ENCODE measurements at places on chromosomes 3 and 15. TPM values are rescaled to one million over a fixed set of nuclear protein-coding genes. Genes with fewer than 3 reads are reported as not detected.

DNA sequence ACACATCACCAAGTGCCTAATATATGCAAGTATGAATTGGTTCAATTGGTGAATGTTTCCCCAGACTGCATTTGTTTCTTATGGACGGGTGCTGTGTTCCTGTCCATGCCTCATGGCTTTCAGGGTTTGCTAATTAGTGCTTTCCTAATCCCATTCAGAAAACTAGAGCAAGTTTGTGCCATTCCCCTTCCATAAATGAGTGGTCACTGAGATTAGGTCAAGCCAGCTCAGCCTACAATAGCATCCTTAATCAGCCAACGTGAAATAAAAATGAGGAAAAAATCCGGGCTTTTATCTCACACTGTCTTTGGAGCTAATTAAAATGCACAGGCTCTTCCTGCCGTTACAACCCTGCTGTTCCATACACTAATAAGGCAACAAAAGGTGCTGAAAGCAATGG lies 788.8 kb downstream of the ROBO1 start:
- no peaks in the 10 kb centered on the region for H3K36me3 ChIP-seq
- H3K4me3 ChIP-seq, result no peak overlapping the region
- no peaks in the 10 kb centered on the region for H3K27me3 ChIP-seq
- H3K27ac ChIP-seq, result no peak overlapping the region
- DNase-seq, result no peak
- no peaks in the 10 kb centered on the region for H3K4me1 ChIP-seq

- DNase-seq, result no peak
- no peaks in the 10 kb centered on the region for H3K4me1 ChIP-seq
- H3K27me3 ChIP-seq, result no peaks in the 10 kb centered on the region
- no peaks in the 10 kb centered on the region for H3K36me3 ChIP-seq
- no peak overlapping the region for H3K4me3 ChIP-seq
These were observed 53.0 kb downstream of the SUCLG2 start for GRCh38 chr3:67601385-67601784.

DNA sequence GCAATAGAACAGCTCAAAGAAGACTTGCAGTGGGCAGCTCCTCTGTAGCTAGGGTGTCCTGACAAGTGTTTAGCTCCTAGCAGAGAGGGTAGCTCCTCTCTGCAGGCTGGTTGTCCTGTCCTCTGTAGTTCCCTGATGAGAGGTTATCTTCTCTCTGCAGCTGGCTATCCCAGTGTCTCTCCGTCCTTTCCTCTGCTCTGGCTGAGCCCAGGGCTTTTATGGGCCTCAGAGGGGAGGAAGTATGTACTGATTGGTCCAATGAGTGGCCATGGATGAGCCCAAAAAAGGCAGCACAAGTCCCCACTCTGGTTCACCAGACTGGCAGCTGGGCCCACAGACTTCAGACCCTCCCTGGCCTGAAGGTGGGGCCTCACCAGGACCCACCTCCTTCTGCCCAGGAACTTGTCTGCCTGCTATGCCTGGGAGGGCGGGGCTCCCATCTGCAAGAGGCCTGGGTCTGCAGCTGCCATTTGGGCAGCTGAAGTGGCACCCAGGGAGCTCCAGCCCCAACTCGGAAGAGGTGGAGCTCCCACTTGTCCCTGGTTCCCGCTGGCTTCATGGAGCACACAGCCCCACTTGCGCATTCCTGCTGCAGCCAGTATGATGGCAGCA lies 27.2 kb upstream of the MEX3B start:
- DNase-seq, result no peak
- H3K27me3 ChIP-seq, result no peaks in the 10 kb centered on the region
- no peaks in the 10 kb centered on the region for H3K36me3 ChIP-seq
- H3K4me1 ChIP-seq, result no peaks in the 10 kb centered on the region

DNA sequence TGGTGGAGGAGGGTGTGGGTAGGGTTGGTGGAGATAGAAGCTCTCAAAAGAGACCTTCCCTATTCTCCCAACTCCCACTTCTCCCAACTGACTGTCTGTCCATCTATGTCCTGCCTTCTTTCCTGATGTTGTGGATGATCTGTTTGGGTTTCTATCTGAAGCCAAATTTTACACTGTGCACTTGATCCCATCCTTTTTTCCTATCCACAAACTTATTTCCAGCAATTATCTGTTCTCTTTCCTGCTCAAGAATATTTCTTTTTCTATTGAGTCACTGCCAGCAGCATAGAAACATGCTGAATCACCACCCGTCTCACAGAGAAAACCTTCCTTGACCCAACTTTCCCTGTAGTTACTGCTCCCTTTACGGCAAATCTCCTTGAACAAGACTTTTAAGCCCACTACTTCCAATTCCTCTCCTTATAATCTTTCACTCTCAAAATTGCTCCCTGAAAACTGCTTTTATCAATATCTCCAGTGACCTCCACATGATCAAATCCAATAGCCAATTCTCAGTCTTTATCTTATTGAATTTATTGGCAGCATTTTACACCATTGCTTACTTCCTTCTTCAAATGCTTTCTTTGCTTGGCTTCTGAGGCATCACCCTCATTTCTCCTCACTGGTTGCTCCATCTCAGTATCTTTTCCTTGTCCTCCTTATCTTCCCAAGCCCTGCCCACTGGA lies 141.2 kb upstream of the SLC7A14 start:
- no peak overlapping the region for H3K4me3 ChIP-seq
- H3K27me3 ChIP-seq, result no peaks in the 10 kb centered on the region
- H3K27ac ChIP-seq, result no peak overlapping the region
- H3K36me3 ChIP-seq, result no peaks in the 10 kb centered on the region
- DNase-seq, result no peak

GRCh38 chr15:45539680-45540079 lies 17.1 kb upstream of the SLC30A4 start:
- no peaks in the 10 kb centered on the region for H3K36me3 ChIP-seq
- no peaks in the 10 kb centered on the region for H3K4me1 ChIP-seq
- DNase-seq, result no peak

DNA sequence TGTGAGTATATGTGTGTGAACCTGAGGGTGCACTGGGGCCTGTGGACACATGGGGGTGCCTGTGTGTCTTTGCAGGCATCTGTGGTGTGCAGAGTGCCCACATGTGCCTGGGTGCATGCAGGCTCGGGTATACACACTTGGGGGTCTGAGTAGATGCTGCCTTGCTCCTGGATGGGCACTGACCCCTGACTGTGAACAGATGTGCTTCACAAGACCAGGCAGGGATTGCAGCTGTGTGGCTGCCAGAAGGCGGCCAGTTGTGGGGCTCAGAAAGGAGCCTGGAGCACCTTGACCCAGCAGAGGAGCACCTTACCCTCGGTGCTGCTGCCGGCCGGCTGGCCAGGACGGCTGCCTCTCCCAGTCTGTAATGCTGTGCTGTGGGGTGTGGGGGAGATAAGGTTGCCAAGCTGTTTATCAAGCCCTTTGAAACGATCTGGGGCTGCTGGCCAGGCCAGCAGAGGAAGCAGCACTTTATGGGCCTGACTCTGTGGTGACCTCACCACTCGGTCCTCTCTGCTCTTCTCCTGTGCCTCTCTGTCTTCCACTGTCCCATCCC lies 55.5 kb upstream of the MRPS22 start:
- H3K4me3 ChIP-seq, result no peak overlapping the region
- DNase-seq, result no peak
- peaks cover 15% of the 10 kb centered on the region for H3K4me1 ChIP-seq
- no peaks in the 10 kb centered on the region for H3K36me3 ChIP-seq

GRCh38 chr3:97831140-97831539 lies 9.3 kb downstream of the CRYBG3 start:
- no peaks in the 10 kb centered on the region for H3K27me3 ChIP-seq
- no peak for DNase-seq
- H3K36me3 ChIP-seq, result no peaks in the 10 kb centered on the region
- H3K27ac ChIP-seq, result no peak overlapping the region

The THRB gene
- total RNA-seq, result 33.2 TPM

- H3K4me3 ChIP-seq, result no peak overlapping the region
- no peaks in the 10 kb centered on the region for H3K27me3 ChIP-seq
- no peaks in the 10 kb centered on the region for H3K4me1 ChIP-seq
- no peak overlapping the region for H3K27ac ChIP-seq
- no peaks in the 10 kb centered on the region for H3K36me3 ChIP-seq
- peak; percentile 2 for DNase-seq
These were observed 194.5 kb upstream of the GAP43 start for GRCh38 chr3:115428841-115429240.

DNA sequence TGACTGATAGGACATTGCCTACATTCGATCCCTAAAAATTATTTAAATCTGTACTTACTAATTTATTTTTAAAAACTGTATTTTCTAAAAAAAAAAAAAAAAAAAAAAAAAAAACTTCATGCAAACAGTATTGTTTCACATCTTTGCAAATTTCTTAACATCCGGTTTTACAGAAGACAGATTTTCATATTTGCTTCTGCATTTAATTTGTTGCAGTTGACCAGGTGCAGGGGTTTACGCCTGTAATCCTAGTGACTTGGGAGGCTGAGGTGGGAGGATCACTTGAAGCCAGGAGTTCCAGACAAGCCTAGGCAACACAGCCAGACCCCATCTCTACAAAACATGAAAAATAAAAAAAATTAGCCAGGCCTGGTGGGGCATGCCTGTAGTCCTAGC lies 6.4 kb upstream of the NFKBIZ start:
- H3K4me1 ChIP-seq, result no peaks in the 10 kb centered on the region
- no peak overlapping the region for H3K27ac ChIP-seq
- DNase-seq, result no peak
- no peaks in the 10 kb centered on the region for H3K27me3 ChIP-seq
- no peak overlapping the region for H3K4me3 ChIP-seq
- no peaks in the 10 kb centered on the region for H3K36me3 ChIP-seq

GRCh38 chr3:52742418-52743041 lies 28.2 kb downstream of the NEK4 start:
- no peaks in the 10 kb centered on the region for H3K4me1 ChIP-seq
- peaks cover 62% of the 10 kb centered on the region for H3K36me3 ChIP-seq
- H3K27me3 ChIP-seq, result no peaks in the 10 kb centered on the region
- H3K4me3 ChIP-seq, result no peak overlapping the region

The GOLGA6L7 gene
- total RNA-seq, result not detected

DNA sequence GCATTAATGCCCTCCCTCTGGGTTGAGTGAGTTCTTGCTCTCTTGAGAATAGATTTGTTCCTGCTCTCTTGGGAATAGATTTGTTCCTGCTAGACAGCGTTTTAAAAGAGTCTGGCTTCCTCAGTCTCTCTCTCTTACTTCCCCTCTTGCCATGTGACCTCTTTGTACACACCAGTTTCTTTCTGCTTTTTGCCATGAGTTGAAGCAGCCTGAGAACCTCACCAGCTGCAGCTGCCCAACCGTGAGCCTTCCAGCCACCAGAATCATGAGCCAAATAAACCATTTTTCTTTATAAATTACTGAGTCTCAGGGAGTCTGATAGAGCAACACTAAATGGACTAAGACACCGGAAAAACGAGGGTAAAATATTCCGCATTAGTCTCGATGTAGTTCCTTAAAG lies 253.6 kb downstream of the CNTN6 start:
- H3K36me3 ChIP-seq, result no peaks in the 10 kb centered on the region
- no peak overlapping the region for H3K4me3 ChIP-seq
- H3K27me3 ChIP-seq, result no peaks in the 10 kb centered on the region
- H3K27ac ChIP-seq, result no peak overlapping the region
- DNase-seq, result no peak

DNA sequence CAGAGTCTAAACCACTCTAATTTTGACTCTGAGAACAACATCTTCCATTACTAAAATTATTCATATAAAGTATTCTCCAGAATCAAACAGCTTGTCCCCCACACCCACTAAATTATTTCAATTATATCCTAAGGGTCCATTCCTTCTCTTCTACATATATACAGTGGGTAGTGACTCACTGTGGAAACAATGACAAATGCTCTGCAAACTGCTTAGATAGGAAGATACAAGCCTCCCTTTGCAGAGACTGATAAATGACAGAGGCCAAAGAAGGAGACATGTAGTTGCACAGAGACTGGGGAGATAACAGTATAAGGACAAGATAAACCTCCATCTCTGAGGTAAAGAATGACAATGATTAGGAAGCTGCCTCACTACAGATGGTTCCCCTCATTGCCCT lies 1087.4 kb downstream of the AGBL1 start:
- H3K27me3 ChIP-seq, result no peaks in the 10 kb centered on the region
- no peak overlapping the region for H3K4me3 ChIP-seq
- H3K27ac ChIP-seq, result no peak overlapping the region
- no peaks in the 10 kb centered on the region for H3K36me3 ChIP-seq

DNA sequence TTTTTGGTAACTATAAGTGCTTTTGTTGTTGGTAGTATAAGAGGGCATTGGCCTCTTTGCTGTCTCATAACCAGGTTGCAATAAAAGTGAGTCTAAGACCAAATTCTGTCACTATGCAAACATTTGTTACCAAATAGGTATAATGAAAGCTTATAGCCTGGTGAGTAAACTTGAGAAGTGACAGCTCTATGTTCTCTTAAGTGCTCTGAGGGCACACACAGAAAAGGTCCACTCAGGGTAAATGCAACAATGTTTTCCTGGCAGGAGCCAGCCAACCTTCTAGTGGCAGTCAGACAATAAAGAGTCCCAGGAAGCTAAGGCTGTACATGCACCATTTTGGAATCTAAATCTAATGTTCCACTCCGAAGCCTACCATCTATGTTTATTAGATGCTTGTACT lies 262.1 kb upstream of the TGFBR2 start:
- H3K4me1 ChIP-seq, result no peaks in the 10 kb centered on the region
- no peak overlapping the region for H3K27ac ChIP-seq
- DNase-seq, result no peak
- no peak overlapping the region for H3K4me3 ChIP-seq

- no peak for DNase-seq
- no peak overlapping the region for H3K27ac ChIP-seq
- no peak overlapping the region for H3K4me3 ChIP-seq
- no peaks in the 10 kb centered on the region for H3K27me3 ChIP-seq
- H3K4me1 ChIP-seq, result peaks cover 39% of the 10 kb centered on the region
These were observed 12.8 kb downstream of the ARL6IP5 start for GRCh38 chr3:69097407-69098086.

- DNase-seq, result peak; percentile 89
- H3K4me1 ChIP-seq, result peaks cover 6% of the 10 kb centered on the region
- H3K27ac ChIP-seq, result no peak within 1 kb of the TSS
- no peaks in the 10 kb centered on the region for H3K36me3 ChIP-seq
- H3K27me3 ChIP-seq, result no peaks in the 10 kb centered on the region
- peak within 1 kb of the TSS; percentile 29 for H3K4me3 ChIP-seq
These were observed at the start of gene ESYT3 for GRCh38 chr3:138434276-138434874. Gene ESYT3, plus strand, starts transcription at chr3:138434616. Its CDS starts 183 bp downstream, at chr3:138434799.

DNA sequence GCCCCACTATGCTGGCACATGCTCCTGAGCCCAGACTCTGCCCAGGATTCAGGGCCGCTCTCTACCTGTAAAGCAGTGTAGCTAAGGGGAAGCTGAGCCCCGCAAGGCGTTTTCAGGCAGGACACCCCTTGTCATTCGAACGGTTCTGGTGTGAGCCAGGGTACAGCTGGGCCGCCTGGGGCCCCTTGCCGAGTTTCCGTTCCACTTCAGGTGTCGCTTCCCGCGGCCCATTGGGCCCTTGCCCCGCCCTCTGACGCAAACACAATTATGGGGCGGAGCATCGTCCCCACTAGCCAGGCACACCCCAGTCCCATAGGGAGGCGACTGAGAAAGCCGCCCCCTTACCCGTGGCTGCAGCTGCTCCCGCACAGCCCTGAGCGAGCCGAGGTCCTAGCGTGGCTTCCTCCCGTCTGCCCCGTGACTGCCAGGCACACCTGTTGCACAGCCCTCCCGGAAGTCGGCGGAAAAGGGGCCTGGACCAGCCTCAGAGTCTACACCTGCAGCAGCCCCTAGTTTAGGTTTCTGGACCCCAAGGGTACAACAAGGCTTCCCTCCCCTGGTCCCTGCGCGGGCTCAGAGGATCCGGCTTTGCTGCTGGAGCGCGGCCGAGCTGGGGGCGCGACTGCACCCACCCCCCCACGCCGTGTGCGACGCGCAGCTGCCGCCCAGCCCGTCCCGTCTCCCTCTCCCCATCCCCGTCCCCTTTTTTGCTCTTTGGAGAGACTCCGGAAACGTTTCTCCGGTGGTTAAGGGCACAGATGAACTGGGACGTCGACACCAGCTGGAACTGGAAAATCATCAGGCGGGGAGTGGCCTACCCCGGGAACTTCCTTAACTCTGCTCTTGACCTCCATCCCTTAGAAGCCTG lies at the start of gene PLSCR2:
Gene PLSCR2 (minus strand): TSS at position 412 of the 868 bp plus-strand sequence. CDS start 9,657 bp downstream, outside the sequence.
- no peaks in the 10 kb centered on the region for H3K36me3 ChIP-seq
- peak; percentile 82 for DNase-seq
- H3K4me3 ChIP-seq, result peak within 1 kb of the TSS; percentile 33
- H3K4me1 ChIP-seq, result no peaks in the 10 kb centered on the region

The PCSK6 gene
- 28.6 TPM for total RNA-seq

All from thyroid gland (tissue), 4 donors.